ENCODE measurements at places on chromosomes 3 and 15. TPM values are rescaled to one million over a fixed set of nuclear protein-coding genes. Genes with fewer than 3 reads are reported as not detected.

- no peak for DNase-seq
These were observed 218.8 kb downstream of the TBL1XR1 start for GRCh38 chr3:176978441-176978840.

CCR2 gene
- polyA plus RNA-seq: not detected

SERINC4 gene
- polyA plus RNA-seq: not detected

- peak; percentile 5 for DNase-seq
These were observed 181.1 kb upstream of the RBMS3 start for GRCh38 chr3:29099775-29100174.

DNA sequence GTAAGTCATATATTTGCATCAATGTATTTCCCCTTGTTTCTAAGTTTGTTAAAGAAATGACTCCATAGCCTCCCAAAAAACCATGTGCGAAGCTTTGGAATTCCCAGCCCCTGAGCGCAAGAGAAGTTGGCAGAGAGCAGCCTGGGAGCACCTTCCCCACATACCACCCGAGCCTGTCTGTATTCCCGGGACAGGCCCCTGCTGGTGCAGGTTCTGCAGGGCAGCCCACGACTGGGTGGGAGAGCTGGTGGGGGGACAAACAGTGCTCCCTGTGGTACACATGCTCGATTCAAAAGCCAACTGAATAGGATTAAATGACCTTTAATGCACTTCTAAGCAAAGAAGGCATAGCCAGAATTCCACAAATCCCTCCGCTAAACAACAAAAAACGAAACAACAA is 74.6 kb upstream of the SNRPA1 start:
- no peak for DNase-seq

- DNase-seq: peak; percentile 71
These were observed 13.4 kb downstream of the LRIG1 start for GRCh38 chr3:66487465-66487864.

Data from GM23248 (cell line).